ENCODE measurements at places on chromosomes 16 and 17. TPM values are rescaled to one million over a fixed set of nuclear protein-coding genes. Genes with fewer than 3 reads are reported as not detected.

DNA sequence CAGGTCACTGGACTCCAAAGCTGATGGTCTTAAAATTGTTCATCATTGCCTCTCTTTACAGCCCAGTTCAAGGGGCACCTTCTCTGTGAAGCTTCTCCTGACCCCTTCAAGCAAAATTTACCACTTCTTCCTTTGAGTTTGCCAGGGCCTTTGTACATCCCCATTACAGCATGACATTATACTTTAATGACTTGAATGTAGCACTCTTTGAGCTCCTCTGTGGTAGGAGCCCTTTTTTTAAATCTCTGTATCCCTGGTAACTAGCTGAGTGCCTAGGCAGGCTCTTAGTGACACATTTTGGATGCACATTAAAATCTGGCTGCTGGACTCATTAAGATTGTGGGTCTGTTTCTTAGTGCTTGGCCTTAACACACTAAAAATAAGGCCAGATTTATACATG, 412.1 kb downstream of the CA10 start:
- DNase-seq, result no peak

DNA sequence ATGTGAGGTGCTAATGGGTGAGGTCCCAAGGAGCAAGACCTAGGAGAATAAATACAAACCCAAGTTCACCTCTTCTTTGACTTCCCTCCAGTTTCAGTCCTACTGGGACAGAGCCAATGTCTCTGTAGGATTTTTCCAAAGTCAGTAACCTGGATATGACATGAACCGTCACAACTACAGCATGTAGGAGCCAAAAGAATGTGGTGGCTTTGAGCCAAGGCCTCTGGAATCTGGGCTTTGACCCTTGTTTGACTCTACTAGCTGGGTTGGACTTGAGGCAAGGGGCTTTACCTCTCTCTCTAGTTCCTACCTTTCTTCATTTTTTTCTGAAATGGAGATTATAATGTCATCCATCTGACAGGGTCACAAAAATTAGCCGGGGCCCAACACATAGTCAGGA, 91.4 kb downstream of the CACNG3 start:
- no peak for DNase-seq

- no peak for DNase-seq
Measured at GRCh38 chr17:73304438-73304837, 7.4 kb downstream of the CDC42EP4 start.

DNA sequence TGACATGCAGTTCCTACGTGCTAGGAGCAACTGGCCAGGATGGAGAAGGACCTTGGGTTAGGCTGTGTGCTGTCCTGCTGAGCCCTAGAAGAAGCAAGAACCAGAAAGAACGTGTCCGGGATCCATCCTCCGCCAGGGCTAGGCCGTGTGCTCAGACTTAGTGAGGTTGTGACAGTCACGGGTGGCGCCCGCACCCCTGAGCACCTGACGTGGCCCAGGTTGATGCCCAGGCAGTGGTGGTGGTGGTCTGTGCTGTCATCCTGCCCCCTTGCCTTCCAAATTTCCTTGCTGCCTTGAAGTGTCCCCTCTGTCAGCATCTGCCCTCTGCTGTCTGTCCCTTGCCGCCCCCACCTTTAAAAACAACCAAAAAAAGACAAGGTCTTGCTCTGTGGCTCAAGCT, 4.2 kb upstream of the GSE1 start:
- DNase-seq, result no peak

DNA sequence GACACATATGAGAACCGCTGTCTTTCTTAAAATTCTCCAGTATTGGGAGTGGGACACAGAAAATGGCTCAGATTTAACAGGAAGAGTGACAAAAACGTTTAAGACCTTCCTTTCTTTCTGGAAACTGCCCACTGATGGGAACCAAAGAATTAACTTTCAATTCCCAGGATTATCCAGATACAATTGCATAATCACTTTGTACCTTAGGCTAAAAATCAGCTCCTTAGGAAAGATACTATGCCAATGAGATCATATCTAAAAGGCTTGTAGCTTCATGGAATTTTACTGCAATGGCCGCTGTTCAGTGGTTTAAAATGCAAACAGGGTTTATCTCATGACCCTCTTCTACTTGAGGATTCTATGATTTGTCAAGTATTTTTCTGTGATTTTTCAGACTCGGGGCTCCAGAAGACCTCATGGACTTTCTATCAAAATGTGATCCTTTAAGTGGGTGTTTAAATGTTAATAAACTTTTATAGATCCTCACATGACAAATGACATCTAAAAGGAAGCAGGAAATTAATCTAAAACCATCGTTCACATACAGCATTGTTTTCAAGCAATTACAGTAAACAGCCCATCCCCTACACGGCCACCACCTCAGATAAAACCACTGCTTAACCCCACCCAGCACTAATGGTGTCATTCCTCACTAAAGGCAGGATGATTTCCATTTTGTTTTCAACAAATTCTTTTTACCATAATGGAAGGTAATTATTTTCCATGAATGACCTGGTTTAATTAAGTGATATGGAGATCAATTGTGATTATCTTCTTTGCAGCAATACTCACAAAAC, 31.6 kb upstream of the ERN1 start:
- no peak for DNase-seq

DNA sequence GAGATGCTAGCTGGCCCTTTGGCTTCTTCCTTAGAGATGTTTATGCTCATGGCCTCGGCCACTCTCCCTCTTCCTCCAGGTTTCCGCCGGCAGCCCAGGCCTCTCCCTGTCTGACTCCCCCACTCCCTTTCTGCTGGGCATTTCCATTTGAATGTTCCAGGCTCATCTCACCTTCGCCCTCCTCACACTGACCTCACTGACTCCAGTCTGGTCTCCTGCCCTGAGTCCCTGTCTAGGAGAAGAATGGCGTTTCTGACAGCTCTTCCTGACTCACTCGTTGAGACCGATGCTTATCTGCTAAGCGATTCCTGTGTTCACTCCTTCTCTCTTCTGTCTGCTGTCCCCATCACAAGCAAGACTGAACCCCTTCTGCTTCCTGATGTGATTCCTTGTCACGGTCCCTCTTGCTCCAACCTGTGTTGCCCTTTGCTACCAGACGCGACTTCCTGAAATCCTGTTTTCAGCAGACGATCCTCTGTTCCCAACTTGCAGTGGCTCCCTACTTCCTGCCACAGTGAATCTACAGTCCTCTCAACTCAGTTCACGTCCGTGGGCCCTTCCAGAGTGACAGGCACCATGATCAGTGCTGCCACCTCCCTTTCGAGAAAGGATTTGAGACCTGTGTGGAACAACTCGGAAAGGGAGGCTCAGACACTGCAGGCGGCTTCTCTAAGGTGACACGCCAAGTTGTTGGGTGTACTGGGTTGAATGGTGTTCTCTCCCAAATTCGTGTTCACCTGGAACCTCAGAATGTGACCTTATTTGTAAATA, 176.4 kb downstream of the MSI2 start:
- DNase-seq, result no peak

DNA sequence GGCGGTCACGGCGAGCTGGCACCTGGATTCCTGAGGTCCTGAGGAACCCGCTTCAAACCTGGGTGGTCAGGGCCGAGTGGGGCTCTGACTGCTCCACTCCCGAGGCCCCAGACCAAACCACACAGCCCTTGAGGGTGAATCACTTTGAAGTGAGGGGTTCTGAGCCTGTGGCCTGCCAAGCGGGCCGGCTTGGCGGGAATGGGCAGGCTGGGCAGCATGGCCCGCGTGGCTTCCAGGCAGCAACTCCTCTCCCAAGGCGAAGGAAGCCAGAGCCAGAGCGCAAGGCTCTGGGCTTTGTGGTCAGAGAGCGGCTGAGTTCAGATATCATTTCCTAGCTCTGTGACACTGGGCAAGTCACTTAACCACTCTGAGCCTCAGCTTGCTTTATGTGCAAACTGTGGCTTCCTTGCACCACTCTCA, 42.7 kb downstream of the CMIP start:
- DNase-seq, result no peak

DNA sequence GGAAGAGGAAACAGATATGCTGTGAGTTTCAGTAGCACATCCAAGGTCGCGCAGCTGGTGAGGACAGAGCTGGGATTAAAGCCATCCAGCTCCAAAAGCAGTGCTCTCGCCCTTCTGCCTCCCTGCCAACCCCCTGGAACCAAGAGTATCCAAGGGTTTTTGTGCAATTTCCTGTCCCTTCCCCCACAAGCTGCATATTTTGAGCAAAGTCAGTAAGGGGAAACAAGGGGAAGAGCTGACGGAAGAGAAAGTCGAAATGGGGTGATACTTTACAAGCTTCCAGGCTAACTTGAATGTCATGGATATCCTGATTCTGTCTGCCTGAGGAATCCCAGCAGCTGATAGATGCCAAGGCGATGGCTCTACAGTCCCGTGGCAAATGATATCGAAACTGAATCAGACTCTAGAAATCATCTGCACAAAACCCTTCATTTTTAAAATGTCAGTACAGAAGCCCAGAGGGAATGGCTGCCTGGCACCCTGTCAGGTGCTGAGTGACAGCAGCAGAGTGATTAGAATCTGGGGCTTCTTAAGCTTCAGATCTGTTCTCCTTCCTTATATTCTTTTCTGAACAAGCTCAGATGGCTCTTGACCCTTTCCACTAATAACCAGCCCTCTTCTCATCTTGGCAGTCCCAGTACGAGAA, 42.9 kb upstream of the TEKT3 start:
- no peak for DNase-seq

GRCh38 chr16:78584991-78585390, 485.5 kb downstream of the WWOX start:
- no peak for DNase-seq

DNA sequence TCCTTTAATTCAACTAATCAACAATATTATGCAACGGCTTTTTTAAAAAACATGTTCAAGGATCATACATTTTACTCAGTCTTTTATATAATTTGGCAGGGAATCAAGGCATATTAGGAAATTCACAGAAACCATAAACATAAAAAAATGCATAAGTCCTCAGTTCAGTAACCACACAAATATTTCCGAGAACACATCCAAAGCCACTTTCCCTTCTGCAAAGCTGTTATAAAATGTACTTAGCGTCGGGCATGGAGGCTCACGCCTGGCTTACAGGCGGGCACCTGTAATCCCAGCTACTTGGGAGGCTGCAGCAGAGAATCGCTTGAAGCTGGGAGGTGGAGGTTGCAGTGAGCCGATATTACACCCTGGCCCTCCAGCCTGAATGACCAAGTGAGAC, 9.7 kb upstream of the ZC3H7A start:
- DNase-seq, result no peak

- DNase-seq, result no peak
Measured at GRCh38 chr17:71104225-71104624, 934.9 kb downstream of the KCNJ2 start.

- no peak for DNase-seq
Measured at GRCh38 chr16:6857575-6857974, 475.1 kb upstream of the RBFOX1 start.

GRCh38 chr17:76989519-76989918, 121.3 kb downstream of the MGAT5B start:
- DNase-seq, result no peak

- DNase-seq, result no peak
Measured at GRCh38 chr16:4465977-4466779, 8.2 kb downstream of the NMRAL1 start.

DNA sequence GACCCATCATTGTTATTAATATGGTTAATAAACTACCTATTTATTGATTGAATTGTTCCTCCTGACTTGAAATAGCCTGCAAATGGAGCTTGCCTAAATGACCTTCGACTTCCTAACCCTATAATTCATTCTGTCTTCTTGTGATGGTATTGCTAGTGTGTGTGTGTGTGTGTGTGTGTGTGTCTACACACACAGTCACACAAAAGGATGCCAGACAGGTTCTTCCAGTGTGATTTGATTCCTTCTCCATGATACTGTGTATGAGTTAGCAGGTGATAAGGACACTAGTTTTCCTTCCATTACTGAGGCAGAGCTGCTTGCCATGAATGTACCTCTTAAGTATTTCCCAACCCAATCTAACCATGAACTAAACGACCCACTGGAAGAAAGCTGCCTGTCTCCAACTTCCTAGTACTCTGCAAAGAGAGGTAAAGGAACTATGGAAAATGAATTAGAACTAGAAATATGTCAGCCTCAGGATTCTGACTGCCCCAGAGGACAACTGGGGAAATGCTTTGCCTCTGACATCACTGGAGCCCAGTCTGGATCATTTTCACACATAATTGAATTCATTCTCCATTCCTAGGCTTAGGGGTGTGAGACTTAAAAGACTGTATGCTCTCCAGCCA, 3.5 kb upstream of the CDC6 start:
- no peak for DNase-seq

DNA sequence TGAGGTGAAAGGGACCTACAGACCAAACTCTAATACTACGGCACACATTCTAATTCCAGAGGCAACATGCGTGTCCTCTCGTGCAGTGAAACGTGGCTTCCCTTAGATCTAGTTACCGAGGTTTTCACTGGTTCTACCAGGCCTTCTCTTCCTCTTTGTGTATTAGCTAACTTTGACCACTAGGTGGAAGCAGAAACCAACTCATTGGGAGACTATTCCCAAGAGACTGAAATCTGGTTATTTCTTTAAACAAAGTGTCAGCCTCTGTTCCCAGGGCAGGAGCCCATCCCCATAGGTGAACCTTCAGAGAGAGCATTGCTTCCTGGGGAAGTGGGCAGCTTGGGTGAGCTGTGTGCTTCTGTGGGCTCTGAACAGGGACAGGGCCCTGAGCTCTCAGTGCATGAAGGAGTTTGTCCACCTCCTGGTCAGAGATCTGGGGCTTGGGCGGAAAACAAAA, 19.7 kb upstream of the RCVRN start:
- peak; percentile 62 for DNase-seq

DNA sequence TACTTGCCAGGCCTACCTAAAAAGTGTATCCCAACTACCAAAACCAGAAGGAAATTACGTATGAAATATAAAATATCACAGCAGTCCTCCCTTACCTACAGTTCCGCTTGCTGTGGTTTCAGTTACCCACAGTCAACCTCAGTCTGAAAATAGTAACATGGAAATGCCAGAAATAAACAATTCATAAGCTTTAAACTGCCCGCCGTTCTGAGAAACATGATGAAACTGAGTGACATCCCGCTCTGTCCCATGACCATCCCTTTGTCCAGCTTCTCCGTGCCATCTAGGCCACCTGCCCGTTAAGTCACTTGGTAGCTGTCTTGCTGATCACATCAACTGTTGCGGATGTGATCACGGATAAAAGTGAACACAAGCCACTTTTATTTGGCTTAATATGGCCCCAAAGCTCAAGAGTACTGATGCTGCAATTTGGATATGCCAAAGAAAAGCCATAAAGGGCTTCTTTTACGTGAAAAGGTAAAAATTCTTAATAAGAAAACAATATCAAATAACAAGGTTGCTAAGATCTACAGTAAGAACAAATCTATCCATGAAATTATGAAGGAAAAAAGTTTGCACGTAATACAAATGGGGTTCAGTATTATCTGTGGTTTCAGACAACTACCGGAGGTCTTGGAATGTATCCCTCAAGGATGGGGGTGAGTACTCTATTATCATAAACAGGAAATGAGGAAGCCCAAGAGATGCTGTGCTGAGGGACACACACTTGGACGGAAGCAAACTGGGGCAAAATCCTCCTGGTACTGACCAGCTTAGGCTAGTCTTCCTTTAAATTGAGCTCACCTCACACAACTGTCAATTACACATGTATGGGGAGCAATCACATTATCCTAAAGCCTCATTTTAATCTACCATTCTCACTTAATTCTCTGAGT, 8.2 kb downstream of the USP22 start:
- no peak for DNase-seq

- DNase-seq, result no peak
Measured at GRCh38 chr17:64291268-64291851, 28.3 kb upstream of the TEX2 start.

GRCh38 chr16:77805398-77805797, 17.0 kb downstream of the VAT1L start:
- DNase-seq, result no peak

Gene ACLY
- total RNA-seq, result 289 TPM

Gene PITPNC1
- 37.5 TPM for total RNA-seq

Gene NOG
- not detected for total RNA-seq

Gene KRT20
- total RNA-seq, result not detected

Gene POLR3K
- total RNA-seq, result 56.6 TPM

Gene CNTNAP4
- total RNA-seq, result not detected

Gene GHDC
- total RNA-seq, result 8.5 TPM

Gene SETD1A
- 37.0 TPM for total RNA-seq

All from H9 (cell line).